GM20000 (cell line): ENCODE measurements at places on chromosomes 3 and 15.

GRCh38 chr3:82461049-82461889, 699.8 kb upstream of the GBE1 start:
- no peak for DNase-seq

GRCh38 chr3:67578416-67578815, 76.0 kb downstream of the SUCLG2 start:
- DNase-seq, result no peak

DNA sequence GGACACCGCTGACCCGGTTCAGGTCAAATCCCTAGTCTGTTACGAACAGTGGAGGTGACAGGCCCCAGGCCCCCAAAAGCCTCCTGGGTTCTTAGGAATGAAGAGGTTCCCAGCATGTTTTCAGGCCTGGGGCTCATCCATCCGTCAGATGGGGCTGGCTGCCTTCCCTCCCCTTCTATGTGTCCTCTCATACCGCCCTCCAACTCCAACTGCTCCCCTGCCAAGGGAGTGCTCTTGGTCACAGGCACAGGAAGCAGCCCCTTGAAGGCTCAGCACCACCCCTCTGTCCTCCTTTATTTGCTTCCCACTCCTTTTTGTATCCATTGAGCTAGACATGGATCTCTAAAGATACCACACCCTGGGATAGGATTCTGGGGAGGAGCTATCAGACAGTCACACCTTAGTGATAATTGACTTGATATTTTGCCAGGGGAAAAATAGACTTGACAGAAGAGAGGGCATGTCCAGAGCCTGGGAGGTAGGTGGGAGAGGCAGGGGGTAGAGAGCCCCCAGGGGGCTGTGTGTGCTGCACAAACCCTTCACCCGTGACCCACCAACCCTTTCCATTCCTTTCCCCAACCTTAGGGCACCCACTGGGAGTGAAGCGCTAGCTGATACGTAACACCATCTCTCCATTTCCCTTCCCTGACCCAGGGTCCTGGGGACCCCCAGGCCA, 10.7 kb upstream of the CSPG4 start:
- no peak for DNase-seq

- peak; percentile 15 for DNase-seq
These were observed 255.7 kb downstream of the MBNL1 start for GRCh38 chr3:152524198-152525140.

DNA sequence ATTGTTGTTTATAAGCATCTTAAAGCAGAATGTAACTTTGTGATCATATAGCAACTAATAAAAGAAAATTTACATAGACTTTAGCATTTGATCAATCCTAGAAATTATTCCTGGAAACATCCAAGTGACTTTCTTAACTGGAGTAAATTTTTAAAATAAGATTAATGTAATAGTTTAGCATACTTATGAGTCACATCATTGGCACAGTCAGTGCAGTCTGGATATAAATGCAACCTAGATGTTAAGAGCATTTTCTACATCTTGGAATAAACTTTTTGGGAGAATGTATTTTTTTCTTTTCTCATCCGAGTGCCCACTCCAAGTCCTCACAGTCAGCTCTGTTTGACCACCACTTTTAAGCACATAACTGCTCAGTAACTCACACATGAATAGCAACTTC, 324.6 kb upstream of the PLSCR5 start:
- no peak for DNase-seq

- no peak for DNase-seq
These were observed 2.0 kb downstream of the KLHL6 start for GRCh38 chr3:183553334-183554026.

DNA sequence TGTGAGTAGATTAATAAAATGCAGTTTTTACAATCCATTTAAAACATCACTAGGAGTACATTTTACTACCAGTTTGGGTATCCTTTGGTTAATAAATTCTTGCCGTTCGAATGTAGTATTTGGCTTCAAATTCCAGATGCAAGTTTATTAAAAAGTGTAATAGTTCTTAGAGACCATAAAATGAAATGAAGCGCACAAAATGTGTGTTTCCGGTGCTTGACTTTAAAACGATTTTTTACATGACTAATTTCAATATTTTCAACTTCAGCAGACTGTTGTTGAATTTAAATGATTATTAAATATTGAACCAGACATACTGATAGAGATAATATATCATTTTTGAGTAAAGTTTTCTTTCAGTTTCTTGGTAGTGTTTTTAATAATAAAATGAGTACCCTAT, 138.4 kb upstream of the NAALADL2 start:
- no peak for DNase-seq

DNA sequence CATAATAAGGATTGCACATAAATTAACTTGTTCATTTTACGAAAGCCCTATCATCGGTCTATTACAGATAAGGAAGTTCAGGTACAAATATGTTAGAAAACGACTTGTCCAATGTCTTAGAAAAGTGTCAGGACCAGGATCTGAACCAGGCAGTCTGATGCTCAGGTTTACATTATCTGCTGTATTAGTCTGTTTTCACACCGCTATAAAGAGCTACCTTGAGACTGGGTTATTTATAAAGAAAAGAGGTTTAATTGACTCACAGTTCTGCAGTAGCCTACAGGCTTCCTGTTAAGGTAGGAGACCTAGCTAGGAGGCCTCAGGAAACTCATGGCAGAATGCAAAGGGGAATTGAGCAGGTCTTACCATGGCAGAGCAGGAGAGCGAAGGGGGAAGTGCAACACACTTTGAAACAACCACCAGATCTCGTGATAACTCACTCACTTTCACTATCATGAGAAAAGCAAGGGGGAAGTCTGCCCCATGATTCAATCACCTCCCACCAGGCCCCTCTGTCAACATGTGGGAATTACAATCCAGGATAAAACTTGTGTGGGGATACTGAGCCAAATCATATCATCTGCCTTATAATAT, 45.8 kb upstream of the GOLIM4 start:
- no peak for DNase-seq

DNA sequence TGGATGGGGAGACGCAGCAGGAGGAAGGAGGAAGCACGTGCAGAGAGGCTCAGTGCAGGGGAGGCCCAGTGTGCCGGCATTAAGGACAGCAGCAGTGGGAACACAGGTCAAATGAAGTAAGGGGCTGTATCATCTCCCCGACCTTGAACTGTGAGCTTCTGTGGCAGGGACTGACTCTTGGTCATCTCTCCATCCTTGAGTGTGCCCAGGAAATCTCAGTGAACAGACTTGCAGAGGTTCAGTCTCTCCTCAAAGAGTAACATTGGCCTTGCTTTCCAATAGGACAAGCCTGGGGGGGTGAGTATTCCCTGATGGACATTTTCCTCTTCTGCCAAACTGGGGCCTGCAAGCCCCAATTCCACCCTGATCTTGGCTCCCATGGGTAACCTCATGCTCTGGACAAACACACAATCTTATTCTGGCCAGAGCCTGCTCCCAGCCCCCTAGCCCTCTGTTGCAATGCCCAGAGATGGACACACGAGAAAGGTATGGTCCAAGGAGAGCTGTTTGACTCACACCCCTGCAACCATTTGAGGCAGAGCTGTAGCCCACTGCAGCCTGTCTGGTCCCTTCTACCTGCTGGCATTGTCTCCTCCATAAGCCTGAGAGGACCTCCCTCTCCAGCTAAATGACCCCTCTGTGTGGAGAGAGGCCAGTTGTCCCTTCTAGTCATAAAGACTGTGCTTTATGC, 50.9 kb downstream of the TLE3 start:
- DNase-seq, result no peak

DNA sequence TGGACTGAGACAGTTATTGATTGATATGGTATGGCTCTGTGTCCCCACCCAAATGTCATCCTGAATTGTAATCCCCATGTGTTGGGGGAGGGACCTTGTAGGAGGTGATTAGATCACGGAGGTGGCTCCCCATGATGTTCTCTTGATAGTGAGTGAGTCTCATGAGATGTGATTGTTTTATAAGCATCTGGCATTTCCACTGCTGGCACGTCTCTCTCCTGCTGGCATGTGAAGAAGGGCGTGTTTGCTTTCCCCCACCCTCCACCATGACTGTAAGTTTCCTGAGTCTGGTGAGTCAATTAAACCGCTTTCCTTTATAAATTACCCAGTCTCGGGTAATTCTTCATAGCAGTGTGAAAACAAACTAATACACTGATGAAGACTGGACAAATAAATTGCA, 105.6 kb upstream of the MELTF start:
- no peak for DNase-seq

DNA sequence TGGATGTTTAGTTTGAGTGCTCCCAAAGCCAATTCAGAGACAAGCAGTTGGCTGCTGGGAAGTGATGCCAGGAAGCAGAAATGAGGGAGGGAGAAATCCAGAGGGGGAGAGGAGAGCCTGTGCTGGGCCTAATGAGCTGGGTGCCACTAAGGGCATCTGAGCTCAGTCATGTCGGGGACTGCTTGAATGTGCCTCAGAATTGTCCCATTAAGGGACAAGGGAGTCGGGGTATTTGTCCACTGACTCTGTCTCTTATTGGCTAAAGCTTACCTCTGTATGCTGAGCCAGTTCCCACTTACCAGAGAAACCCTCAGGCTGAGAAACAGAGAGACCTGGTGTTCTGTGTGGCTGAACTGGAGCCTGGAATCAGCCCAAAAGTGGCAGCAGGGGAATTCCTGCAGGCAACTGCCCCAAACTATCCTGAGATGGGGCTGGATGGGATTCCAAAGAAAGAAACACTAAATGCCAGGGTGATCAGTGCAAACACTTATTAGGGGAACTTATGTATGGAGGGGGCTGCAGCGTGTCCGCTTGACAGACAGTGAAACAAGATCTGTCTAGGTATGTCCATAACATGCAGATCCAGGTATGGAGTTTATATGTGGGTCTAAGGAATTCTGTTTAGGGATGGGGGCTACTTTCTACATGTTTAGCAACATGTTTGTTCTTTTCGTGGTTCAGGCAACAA, 48.6 kb downstream of the NR1D2 start:
- DNase-seq, result no peak

- no peak for DNase-seq
These were observed 9.0 kb upstream of the LRRFIP2 start for GRCh38 chr3:37183375-37183831.

DNA sequence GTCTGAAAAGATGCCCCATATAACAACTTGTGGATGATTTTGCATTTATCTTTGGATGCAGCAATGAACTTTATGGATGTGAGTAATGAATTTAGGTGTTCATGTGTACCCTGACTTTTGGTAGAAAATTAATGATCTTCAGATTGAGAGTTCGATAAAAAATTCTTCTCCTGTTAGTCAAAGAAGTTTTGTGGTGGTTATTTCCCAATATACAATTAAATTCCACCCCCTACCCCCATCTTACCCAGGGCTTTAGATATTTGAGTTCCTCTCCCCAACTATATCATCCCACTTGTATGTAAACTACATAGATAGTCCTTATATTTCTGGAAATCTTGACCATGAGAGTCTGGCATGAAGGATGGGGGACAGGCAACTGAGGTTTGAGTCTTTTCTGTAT, 126.1 kb upstream of the ALDH1A3 start:
- no peak for DNase-seq

DNA sequence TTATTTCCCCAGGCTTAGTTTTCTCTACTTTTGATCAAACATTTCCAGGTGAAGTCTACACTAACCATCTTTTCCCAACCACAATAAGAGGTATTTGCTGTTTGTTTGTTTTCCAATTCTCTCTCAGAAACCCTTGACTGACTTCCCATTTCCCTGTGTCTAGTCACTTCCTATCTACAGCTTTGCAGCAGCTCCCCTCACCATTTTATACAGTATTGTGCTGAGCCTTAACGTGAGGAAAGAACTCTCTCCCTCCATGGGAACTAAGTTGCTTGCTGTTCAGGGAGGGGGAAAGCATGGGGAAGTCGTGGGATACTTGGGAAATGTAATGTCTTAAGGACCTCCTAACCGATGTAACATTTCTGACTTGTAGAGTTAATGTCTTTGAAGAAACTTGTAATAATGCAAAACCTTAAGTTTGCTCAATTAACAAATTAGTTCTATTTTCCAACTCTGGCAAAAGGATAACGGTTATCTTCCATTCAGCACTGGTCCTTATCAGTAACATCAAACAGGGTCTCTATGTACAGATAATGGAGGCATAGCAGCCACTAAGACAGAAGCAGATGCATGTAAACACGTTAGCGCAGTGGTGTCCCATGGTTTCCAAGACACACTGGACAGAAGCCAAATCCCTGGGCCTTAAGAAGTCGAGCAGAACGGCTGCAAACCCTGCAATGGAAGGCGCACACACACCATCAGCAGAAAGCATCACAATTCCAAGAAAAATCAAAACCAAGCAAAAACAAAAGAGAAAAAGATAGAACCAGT, 39.7 kb downstream of the NPTN start:
- DNase-seq, result no peak

- no peak for DNase-seq
These were observed 449.6 kb upstream of the TGFBR2 start for GRCh38 chr3:30156586-30157498.

DNA sequence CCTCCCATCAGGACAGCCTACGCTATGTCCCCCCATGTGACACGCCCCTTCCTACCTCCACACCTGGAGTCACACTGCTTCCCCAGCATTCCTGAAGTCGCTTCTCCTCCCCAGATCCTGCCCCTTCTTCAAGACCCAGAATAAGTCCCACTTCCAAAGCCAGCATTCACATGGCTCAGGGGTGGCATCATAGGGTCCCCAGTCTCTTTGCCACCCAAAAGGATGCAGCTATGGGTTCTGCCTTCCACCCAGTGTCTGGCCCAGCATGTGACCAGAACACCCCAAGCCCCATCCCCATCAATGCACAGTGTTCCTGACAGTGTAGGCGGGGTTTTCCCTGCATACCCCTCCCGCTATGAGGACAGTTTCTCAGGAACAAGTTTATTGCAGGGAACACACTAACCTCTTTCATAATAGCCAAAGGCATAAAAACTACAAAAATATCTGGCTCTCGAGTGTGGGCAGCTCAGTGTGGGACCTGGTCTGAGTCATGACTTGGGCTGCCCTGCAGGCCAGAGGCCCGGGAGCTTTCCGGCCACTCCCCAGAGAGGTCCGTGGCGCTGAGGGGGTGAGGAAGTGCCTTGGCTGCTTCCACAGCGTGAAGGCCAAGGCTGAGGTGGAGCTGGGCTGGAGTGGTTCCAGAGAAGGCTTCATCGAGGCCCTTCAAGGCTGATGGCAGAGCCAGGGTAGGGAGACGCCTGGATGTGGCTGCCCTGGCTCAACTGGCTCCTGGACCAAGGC, 5.8 kb downstream of the ISLR start:
- DNase-seq, result no peak

- DNase-seq, result no peak
These were observed 94.3 kb downstream of the KCNAB1 start for GRCh38 chr3:156214676-156215075.

GRCh38 chr15:33093222-33093621, 101.3 kb downstream of the FMN1 start:
- no peak for DNase-seq

DNA sequence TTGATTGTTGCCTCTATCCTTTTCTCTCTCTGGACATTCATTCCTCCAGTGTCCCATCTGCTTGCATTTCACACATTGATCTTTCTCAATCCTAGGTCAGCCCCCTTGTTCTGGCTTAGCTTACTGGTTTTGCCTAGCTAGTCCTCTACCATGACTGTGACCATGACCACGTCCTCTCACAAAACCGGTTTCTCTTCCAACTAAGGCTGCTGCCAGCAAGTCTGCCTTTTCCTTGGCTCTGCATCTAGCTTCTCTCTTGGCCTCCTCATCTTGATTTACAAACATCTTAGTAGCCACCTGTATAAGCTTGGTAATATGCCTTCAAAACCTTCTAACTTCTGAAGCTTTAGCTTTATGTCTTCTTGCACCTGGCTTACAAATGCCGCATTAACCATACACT, 167.2 kb downstream of the STXBP5L start:
- DNase-seq, result no peak
